ENCODE measurements at places on chromosomes 2 and 18.

DNA sequence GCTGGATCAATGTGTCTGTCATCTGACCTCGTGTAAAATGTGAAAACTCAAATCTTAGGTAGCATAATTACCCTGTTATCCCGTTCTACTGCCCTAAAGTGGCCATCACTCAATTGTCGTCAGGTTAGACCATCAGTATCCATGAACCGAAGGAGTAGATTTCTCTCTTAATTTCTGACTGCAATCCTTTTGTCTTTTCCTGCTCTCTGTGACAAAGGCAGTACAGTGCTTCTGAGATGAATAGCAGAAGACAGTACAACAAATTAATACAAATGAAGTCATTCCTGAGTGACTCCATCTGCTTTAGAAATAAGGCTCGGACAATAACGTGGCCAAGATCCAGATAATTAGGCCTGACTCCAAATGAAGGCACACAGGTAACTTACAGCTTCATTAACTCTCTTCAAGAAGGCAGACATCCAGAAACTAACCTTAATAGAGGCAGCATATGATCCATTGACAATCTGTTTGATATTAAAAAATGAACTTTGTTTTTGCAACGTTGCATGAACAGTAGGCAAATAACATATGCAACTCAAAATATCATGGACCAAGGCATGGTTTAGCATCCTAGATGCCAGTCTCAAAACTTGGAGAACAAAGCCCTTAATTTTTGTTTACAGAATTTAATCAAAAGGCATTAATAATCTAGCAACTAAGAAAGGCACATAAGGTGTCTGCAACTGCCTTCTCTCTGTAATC, 96.7 kb upstream of the CDH20 start:
- DNase-seq: no peak

- no peak for DNase-seq
These were observed 68.9 kb upstream of the ZSWIM2 start for GRCh38 chr2:186917866-186918265.

GRCh38 chr2:68762665-68763064, 28.1 kb downstream of the ARHGAP25 start:
- DNase-seq: no peak

DNA sequence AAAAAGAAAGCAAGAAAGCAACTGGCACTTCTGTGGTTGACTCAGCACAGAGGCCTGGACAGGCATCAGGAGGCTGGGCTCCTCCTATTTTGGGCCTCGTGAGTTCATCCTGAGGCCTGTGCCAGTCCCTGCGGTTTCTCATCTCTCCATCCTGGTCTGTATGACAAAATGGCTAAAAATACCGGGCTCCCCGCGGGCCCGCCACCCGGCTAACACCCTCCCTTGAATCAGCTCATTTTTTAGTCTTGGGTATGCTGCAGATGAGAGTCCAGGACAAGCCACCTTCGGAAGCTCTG, 62.3 kb upstream of the YWHAQ start:
- peak; percentile 49 for DNase-seq

GRCh38 chr2:235920216-235920865, 247.8 kb downstream of the GBX2 start:
- DNase-seq: no peak

DNA sequence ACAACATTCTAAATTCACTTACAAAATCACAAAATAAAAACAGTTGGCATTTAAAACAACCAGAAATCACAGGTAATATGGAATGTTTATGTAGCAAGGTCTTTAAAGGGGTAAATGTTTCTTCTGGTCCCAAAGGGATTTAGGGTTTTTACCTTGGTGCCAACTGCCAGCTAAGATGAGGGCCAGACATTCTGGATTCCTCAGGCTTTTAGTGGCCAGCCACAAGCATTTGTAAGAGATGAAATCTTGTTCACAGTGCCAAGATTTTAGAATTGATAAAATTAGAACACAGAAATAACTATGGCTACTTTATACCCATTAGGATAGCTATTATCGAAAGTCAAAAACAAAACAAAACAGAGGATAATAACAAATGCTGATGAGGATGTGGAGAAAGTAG, 60.4 kb upstream of the CDKL4 start:
- no peak for DNase-seq

GRCh38 chr18:38966841-38967240, 1401.2 kb upstream of the CELF4 start:
- DNase-seq: no peak

- no peak for DNase-seq
These were observed 1275.2 kb upstream of the CRIM1 start for GRCh38 chr2:35080231-35080910.

GRCh38 chr2:151971301-151972051, 127.4 kb downstream of the CACNB4 start:
- no peak for DNase-seq

DNA sequence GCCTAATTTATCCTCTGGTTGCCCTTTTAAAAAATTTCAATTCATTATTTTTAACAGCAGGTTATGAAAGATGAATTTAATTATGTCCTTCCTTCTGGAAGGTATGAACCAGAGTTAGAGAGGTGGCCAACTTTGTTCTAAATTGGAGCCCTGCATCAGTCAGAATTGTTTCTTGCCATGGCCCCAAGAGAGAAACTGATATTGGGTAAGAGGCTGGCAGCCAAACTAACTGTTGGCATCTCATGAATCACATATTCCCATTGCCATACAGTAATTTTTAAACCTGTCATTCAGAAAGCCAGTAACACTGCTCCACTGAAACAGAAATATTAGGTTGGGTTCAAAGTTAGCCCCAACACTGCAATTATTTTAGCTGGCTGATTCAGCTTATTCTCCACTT, 67.4 kb downstream of the SMAD2 start:
- no peak for DNase-seq

DNA sequence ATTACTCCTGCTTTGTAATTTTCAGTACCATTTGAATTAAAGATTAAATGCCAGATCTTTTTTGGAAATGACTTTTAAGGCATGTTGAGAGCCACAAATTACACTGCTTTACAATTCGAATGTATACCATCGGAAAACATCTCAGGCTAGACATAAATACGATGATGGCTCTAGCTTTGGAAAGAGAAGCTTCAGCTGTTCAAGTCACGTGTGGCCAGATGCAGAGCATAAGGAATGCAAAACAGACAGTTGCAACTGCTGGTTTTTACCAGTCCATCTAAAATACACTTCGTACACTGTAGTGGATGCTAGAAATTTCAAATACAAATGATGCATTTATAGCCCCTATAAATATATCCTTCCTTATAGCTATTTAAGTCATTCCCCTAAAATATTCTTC, 8.0 kb downstream of the ZNF516 start:
- DNase-seq: no peak

- DNase-seq: no peak
These were observed 366.9 kb upstream of the GALNT5 start for GRCh38 chr2:156890529-156891148.

DNA sequence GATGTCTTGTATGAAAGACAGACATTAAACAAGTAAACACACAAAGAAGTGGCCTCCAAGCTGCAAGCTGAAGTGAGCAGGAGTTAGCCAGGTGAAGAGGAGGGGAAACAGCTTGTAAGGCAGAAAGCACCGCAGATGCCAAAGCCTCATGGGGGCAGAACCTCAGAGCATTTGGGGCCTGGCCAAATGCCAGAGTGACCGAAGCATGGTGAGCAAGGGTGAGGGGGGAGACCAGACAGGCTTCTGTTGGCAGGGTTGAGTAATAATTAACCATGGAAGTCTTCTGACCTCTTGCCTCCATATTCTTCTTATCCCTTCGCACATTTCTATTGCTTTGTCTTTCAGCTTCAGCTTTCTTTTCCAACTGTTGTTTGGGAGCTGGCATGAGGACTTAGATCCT, 5.6 kb downstream of the QPCT start:
- DNase-seq: no peak

GRCh38 chr18:44974174-44974573, 293.5 kb downstream of the SETBP1 start:
- no peak for DNase-seq

DNA sequence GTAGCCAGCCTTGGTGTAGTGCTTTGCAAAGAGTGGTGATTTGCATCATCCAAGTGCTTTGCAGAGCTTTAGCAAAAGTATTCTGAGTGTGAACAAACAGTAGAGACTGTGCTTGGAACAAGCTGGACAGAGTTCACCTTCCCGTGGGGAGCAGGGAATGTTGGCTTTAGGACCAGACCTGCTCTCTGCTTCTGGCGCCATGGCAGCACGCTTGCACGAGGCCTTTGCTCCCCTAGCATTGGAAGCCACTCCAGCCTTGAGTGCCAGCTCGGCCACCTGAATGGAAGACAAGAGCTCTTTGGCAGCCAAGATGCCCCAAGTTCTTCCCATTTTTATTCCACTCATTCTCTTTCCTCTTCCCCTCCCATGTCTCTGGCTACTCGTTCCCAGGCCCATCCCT, 250.8 kb upstream of the OSR1 start:
- DNase-seq: no peak

GRCh38 chr2:121907928-121908327, 152.5 kb downstream of the TSN start:
- no peak for DNase-seq

GRCh38 chr2:215919624-215920243, 93.6 kb downstream of the MREG start:
- DNase-seq: no peak

DNA sequence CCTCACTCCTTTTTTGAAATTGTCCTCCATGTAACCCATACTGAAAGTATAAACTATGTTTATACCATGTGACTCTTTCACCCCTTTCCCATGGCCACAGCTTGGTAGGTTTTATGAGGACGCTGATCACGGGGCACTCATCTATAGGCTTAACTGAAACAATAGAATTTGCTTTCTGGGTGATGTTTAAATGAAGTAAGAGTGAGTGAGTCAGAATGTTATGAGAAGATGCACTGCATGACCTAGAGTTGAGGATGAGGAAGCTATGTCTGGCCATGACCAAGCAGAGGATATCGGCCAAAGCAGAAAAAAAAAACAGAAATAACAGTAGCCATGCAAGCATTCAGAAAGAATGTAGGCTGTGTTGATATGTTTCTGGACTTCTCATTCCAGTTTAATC, 34.9 kb downstream of the SCN1A start:
- DNase-seq: no peak

- no peak for DNase-seq
These were observed 8.0 kb downstream of the E2F6 start for GRCh38 chr2:11457935-11458334.

- no peak for DNase-seq
These were observed at the start of gene LYPD1 for GRCh38 chr2:132669908-132670495. LYPD1 (minus strand) TSS chr2:132670205; CDS start chr2:132669932, 273 bp downstream.

- DNase-seq: no peak
These were observed 92.2 kb downstream of the C1QL2 start for GRCh38 chr2:119066272-119066804.

DNA sequence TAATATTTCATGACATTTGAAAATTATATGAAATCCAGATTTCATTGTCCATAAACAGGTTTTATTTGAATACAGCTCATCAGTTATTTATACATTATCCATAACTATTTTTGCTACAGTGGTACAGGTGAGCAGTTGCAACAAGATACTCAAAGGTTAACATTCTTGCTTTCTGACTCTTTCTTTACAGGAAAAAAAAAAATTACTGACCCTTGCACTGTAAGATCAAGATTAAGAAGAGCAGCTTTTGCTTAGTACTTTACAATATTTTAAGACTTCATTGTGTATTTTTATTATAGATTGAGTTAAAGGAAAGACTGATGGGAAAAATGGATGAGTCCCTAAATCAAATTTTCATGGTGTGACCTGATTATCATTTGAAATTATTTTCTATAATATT, 11.2 kb downstream of the ETAA1 start:
- DNase-seq: no peak

DNA sequence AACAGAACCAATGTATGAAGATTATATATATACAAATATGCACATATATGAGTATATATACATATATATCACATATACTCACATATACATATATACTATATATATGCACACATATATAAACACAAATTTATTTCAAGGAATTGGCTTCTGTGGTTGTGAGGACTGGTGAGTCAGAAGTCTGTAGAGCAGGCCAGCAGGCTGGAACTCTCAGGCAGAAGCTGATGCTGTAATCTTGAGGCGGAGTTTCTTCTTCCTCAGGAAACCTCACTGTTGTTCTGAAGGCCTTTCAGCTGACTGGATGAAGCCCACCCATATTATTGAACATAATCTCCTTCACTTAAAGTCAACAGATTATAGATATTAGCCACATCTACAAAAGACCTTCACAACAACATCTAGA, 143.9 kb upstream of the CREB1 start:
- DNase-seq: no peak

DNA sequence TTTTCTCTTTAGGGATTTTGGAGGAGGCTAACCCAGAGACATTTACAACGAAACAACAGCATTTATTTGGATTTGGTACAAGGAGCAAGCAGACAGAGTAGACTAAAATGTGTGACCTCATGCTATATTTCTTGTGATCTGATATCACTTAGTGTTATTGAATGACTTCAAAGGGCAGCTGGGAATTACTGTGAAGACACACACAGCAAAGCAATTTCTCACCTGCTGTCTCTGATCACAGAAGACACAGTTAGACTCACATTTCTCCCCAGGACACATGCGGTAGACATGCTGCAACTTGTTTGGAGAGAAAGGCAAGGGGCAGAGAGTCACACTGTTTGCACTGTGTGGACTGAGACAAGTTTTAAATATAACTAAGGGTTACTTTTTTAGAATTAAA, 67.5 kb downstream of the LTBP1 start:
- DNase-seq: no peak

DNA sequence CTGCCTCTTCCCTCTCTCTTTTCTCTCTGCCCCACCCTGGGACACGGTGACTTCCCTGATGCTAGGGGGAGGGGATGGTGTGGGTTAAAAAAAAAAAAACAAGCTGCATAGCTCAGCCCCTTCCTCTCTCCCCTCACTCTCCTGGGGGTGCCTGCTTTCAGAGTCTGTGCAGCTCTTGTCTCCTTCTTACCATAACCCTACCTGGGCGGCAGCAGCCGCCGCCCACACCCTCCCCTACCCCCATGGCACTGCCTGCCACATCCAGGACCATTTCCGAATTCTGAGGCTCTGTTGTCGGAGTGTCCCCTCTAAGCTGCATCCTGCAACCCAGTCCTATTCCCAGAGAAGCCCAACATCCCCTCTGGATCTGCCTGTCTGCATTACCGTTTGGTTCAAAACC, 16.0 kb downstream of the TTC32 start:
- no peak for DNase-seq

DNA sequence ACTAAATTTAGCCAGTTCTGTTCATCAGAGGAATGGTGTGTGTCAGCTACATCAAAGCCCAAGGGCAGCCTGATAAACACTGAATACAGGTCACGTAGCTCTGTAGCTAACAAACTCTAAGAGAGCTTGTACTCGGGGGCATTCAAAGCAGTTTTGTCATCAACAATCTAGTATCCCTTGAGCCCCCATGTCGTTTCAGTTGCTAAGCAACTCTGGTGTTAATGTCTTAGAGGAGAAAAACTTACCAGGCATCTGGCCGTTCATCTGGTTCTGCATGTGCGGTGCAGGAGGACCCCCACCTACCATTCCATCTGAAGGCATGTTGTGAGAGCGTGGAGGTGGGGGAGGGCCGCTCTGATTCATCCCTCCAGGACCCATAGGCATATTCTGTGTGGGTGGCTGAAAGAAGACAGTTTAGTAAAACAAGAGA, 33.1 kb downstream of the SS18 start:
- DNase-seq: peak; percentile 20
